ENCODE measurements at places on chromosomes 4 and X.

DNA sequence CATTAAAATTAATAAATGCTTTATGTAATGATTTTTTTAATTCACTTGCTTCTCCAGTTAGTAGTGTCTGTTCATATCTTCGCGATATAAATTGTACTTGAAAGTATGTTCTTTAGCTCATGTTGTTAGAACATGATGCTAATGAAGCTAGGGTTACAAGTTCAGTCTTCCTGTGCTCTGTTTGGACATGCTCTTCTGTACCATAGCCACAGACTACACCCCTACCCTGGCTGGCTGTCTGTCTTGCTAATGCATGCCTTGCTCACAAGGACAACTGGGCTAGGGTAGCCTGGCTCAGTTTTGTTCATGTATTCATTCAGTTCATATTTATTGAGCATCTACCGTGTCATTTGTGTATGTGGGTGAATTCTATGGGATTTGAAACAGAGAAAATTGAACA, 50.8 kb upstream of the MTMR1 start:
- no peak for DNase-seq

- DNase-seq = no peak
Observed at GRCh38 chr4:6761649-6762615, 20.6 kb upstream of the KIAA0232 start.

DNA sequence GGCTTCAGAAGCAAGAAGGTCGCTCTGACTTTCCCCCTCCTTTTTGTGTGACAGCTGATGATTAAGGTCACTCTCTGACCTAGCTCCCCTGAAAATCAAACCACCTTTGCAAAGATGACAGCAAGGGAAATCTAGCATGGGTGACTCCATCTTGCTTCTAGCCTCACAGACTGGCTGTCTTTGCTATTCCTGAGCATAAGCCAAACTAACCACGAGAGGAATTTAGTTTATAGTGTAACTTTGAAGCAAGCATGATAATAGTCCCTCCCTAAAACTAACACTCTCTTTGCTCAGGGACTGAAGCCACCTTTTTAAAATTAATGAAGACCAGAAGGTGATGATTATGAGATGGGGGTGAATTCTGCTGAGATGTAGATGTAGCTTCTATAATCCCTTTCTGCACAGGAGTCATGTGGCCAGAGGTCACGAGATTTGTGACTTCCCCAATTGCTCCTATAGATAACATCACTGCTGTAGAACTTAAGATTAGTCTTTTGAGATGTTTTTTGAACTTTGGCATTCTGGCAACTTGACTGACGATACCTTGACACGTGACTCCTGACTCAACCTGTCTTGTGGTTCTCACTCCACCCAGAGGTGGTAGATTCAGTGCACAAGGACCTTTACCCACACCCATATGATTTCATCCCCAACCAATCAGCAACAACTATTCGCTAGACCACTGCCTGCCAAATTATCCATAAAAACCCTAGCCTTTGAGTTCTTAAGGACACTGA, 14.9 kb upstream of the PDE5A start:
- DNase-seq = no peak

GRCh38 chr4:5874811-5875449, 18.0 kb downstream of the CRMP1 start:
- DNase-seq = no peak

DNA sequence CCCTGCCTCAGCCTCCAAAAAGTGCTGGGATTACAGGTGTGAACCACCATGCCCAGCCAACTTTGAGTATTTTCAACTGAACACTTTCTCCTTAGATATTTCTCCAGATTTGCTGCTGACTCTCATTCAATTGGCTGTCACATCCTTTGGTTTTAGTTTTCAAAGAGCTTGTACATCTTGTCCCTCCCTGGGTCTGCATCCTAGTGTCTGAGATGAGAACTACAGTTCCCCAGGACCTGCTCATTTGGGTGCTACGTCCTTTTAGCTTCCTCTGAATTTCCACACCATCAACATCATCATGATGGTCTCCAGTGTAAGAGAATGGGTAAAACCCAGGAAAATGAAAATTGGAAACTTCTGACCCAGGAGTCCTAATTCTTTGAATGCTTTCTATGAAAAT, 312.9 kb downstream of the NLGN4X start:
- no peak for DNase-seq

DNA sequence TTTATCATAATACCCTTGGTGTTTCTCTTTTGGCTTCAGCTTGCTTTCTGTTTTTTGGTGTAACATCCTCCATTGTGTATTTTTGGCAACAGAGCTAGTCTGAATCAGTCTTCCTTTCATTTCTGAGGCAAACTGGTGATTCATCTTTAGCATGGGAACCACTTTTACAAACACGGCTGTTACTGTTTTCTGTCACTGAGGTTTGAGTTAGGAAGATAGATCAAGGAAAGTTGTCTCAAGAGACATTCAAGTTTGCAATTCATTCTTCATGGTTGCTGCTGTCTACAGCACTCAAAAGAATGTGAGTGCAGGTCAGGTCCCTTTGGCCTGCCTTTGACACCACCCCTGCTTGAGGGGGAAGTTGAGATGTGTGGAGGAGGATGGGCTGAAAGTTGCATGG, 36.3 kb downstream of the IL21 start:
- DNase-seq = no peak

GRCh38 chrX:17654116-17654515, 83.2 kb upstream of the SCML1 start:
- DNase-seq = peak; percentile 3

DNA sequence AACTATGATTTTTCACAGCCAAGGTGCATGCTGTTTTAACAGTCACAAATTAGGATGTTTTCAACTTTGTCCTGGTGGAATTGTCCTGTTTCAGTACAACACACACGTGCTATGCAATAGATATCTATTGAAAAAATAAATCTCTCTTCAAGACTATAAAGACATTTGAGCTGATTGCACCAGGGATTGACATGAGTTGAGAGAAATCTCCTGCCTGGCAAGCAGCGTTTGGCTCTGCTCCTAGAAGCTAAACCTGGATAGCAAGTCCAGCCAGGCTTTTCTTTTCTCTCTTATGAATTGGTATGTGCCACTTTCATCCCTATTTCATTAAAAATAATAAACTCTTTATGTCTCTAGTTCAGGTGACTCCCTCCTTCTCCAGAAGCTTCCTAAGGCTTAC, 16.6 kb upstream of the NPNT start:
- no peak for DNase-seq

- DNase-seq = no peak
Observed at GRCh38 chrX:46782034-46782433, 23.1 kb upstream of the SLC9A7 start.

DNA sequence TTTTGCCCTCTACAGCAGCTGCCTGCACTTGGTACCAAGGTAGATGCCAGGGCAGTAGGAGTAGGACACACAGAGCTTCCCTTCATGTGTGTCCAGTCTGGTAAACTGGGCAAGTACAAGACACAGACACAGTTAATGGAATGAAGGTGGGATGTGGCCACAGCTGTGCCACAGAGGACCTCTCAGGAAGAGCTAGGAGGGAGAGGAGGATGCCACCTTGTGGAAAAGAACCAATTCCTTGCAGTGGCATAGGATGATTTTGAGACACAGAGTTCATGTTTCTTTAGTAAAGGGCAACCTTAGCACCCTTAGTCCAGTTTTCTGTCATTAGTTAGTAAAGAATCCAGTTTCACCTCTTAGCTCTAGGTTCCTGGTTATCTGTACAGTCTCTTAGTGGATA, 36.3 kb upstream of the TBC1D14 start:
- DNase-seq = no peak

- DNase-seq = no peak
Observed at GRCh38 chrX:9587642-9588041, 122.8 kb downstream of the TBL1X start.

DNA sequence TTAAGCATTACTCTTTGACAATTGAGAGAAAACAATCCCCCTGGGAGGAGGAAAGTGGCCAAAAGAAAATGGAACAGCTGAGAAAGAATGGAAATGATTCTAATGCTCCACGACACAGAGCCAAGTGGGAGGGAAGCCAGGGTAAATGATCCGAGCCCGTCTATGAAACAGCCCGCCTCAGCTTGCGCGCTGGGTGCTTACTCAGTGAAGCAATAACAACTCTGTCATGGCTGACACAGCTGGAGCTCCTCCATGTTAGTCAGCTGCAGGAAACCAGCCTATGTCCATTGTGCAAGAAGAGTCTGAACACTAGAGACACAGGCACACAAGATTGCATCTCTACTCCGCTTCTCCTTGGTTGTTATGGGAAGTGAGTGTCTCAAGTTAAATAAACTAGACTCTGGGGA, 19.3 kb downstream of the NOA1 start:
- DNase-seq = no peak

DNA sequence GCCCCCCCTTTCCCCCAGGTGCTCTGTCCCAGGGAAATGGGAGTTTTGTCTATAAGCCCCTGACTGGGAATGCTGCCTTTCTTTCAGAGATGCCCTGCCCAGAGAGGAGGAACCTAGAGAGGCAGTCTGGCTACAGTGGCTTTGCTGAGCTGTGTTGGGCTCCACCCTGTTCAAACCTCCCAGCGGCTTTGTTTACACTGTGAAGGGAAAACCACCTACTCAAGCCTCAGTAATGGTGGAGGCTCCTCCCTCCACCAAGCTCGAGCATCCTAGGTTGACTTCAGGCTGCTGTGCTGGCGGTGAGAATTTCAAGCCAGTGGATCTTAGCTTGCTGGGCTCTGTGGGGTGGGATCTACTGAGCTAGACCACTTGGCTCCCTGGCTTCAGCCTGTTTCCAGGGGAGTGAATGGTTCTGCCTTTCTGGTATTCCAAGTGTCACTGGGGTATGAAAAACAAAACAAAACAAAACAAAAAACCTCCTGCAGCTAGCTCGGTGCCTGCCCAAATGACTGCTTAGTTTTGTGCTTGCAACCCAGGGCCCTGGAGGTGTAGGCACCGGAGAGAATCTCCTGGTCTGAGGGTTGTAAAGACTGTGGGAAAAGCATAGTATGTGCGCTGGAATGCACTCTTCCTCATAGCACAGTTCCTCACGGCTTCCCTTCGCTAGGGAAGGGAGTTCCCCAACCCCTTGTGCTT, 41.7 kb downstream of the ITM2A start:
- no peak for DNase-seq

GRCh38 chr4:38503689-38504395, 160.2 kb upstream of the KLF3 start:
- no peak for DNase-seq

DNA sequence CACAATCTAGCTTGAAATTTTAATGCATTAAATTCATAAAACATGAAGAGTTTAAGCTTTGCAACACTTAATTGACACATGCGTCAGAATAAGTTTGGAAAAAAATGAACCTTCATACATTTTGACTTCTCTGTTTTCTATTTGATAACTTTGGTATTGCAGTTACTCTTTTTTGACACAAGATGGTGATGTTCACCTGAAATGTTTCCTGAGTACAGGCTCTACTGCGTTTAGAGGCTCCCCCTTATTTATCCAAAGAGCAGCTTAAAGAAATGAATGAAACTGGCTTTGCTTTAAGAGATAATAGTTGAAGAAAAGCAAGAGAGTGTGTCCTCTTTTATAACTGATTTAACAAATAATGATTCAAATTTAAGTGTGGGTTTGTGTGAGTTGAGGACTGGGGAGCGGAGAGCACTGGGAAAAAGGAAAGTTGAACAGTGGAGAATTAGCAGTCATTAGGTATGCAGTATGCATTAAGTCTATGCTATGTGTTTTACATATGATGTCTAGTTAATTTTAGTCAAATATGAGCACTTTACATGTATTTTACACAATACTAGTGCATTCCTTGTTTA, 180.6 kb upstream of the NUDT6 start:
- no peak for DNase-seq

DNA sequence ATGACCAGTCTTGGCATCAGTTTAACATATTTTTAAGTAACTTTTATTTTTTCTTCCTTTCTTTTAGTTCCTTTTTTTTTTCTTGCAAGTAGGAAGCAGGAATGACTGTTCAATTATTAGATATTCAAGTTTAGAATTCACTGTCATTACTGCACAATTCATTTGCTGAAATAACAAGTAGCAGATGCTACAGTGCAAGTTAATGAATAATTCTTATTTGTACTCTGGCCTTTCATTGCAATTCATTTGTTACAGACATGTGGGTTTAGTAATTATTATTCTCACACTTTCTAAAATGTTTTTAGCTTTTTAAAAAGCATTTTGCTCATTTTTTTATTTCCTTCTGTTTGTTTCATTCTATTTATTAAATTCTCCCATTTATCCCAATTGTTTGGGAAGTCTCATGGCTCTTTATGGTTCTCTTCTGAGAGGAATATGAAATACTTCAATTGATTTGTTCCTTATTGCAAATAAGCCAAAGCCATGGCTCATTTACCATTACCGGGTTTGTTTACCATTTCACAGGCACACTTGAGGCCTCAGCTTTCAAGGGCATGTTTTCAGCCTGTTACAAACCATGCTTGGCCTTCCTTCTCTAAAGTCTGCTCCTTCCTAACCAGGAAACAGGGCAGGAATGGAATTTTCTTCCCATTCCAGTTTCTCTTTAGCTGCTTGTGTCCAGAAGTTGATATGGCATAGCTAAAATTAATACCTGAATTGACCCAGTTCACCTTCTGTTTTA, 4.6 kb upstream of the DCAF4L1 start:
- no peak for DNase-seq

DNA sequence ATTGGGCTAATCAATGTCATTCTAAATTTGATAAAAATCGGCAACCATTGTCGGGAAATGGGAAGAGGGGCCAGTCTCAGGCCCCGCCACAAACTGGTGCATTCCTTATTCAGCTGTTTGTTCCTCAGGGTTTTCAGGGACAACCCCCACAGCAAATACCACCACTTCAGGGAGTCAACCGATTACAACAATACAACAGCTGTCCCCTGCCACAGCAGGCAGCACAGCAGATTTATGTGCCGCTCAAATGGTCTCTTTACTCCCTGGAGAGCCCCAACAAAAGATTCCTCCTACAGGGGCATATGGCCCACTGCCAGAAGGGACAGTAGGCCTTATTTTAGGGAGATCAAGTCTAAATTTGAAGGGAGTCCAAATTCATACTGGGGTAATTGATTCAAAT, 61.8 kb downstream of the ZNF732 start:
- no peak for DNase-seq

- DNase-seq = no peak
Observed at GRCh38 chrX:43002526-43003203, 224.7 kb upstream of the PPP1R2C start.

DNA sequence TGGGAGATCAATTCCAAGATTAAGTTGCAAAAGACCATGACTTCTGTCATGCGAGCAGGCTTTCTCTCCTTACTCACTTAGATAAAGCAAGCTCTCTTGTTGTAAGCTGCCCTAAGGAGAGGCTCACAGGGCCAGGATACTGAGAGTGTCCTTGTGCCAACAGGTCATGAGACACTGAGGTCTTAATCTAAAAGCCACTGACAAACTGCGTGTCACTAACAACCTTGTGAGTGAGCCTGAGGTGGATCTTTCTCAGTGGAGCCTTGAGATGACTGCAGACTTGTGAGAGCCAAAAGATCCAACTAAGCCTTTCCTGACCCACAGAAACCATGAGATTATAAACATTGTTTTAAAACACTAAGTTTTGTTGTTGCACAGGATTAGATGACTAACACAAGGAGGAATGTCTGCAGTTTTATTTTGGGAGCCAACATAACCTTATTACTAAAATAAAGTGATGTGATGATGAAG, 170.5 kb downstream of the SLC39A8 start:
- no peak for DNase-seq
